Activated CD8-positive, alpha-beta memory T cell treated with anti-CD3 and anti-CD28 coated beads for 4 hours (primary cell): ENCODE measurements at places on chromosomes 11 and 22.

DNA sequence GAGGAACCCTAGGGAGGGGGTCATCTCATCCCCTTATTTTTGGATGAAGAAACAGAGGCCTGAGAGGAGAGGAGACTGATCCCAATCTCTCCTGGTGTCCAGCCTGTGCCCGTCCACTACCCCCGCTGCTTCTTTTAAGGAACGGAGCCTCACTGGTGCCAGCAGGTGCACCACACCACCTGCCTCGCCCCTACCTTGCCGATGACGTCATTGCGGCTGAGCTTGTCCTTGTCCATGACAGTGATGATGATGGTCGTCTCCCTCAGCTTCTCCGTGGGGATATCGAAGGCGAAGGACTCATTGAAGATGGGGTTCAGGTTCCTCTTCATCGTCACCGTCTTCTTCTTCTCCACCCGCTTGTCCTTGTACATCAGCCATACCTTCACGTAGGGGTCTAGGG lies 14.3 kb downstream of the LRRC10B start:
- DNase-seq, result no peak

DNA sequence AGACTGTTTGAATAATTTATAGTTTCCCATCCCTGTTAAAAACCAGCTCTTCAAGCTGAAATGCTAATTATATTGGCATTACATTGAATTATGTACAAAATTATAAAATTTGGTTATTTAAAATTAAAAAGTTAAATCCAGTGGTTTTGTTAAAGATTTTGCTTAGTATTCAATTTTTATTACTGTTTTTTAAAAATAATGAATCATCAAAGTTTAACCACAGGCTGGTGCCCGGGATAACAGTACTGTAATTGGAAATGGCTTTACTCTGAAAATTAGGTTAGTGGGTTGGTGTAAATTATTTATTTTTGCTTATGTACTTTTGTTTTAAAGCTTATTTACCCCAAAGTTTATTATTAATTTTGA lies 45.4 kb upstream of the WEE1 start:
- no peak for DNase-seq

GRCh38 chr22:27474112-27474571 lies 327.4 kb downstream of the MN1 start:
- DNase-seq, result no peak

GRCh38 chr11:65552388-65552951 lies 5.7 kb downstream of the LTBP3 start:
- no peak for DNase-seq

DNA sequence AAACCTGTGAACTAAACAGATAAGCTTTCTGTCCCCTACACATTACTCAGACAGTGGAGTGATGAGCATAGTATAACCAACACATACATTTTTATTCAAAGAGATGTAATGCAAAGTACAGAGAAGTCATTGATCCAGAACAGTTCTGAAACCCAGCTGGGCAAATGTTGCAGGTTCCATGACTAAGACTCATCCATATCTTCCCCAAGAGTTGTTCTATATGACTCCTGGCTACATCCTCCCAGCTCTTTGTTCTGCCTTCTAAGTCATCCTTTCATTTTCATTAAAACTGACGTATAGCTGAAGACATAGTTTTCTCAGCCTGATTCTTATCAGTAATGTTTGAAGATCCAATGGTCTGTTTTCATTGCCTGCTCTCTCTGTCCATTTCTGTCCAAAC lies 47.3 kb downstream of the PLAAT5 start:
- no peak for DNase-seq

- no peak for DNase-seq
These were observed 29.0 kb downstream of the TIMP3 start for GRCh38 chr22:32830473-32830872.

- DNase-seq, result no peak
These were observed 22.3 kb upstream of the PPP2R1B start for GRCh38 chr11:111788464-111788863.

- no peak for DNase-seq
These were observed 9.9 kb downstream of the BRSK2 start for GRCh38 chr11:1399386-1400316.

GRCh38 chr22:46102159-46102558 lies 48.2 kb upstream of the PPARA start:
- no peak for DNase-seq

DNA sequence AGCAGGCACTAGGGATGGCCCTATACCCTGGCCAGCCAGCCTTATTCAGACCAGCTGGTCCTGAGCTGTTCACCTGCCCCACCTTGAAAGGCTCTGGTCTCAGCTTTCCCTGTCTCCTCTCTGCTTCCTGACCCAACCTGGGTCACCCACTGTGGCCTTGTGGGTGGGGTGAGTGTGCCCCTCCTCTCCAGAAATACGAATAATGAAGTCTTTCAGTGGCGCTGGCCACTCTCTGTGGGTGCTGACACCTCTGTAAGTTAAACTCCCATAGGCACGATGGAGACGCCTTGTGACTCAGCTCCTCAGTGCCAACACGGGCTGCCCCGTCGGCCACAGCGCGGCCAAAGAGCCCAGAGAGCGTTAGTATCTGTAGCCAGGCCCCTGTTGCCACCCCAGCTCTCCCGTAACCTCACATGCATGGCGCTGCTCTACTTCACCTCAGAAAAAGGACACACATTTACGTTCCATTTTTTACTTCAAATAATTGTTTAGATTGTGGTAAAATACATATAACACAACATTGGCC lies 74.6 kb upstream of the SEPTIN5 start:
- no peak for DNase-seq

GRCh38 chr11:119107538-119108145 lies 498 bp downstream of the C2CD2L start:
- no peak for DNase-seq

GRCh38 chr22:44329179-44329796 lies 16.5 kb upstream of the SHISAL1 start:
- DNase-seq, result no peak

- DNase-seq, result no peak
These were observed 45.4 kb upstream of the ANO3 start for GRCh38 chr11:26286472-26287066.

GRCh38 chr11:109993786-109994185 lies 99.4 kb upstream of the ZC3H12C start:
- DNase-seq, result no peak

GRCh38 chr11:17542249-17542648 lies 2.0 kb downstream of the USH1C start:
- no peak for DNase-seq

DNA sequence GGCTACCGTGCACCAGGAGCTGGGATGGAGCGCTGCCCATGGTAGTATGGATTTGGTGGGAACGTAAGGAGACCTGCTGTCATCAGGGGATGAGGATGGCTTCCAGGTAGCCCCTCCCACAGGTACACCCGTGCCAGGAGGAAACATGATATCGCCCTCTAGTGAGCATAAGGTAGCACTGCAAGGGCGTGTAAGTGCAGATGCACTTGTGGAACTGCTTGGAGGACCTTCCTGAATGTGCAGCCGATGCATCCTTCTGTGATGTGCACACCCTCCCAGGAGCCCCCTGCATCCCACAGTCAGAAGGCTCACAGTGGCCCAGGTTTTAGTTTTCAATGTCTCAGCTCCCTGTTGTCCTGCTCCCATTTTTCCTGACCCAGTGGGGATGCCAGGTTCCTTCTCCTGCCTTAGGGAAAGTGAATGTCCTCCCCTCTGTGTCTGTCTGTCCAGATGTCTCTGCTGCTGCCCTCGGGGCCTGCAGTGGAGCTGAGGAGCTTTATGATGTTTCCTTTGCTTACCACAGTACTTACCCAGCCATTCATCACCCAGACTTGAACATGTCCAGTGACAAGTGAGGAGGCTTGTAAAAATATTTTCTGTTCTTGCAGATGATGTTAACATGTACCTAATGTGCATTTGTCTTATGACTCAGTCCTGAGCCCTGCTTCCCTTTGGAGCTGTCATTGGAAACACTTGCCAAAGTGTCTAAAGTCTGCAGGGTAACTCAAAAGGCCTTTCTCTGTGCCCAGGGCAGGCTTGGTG lies 49.2 kb downstream of the DBX1 start:
- no peak for DNase-seq

- no peak for DNase-seq
These were observed 2.0 kb upstream of the NRXN2 start for GRCh38 chr11:64724863-64725532.

DNA sequence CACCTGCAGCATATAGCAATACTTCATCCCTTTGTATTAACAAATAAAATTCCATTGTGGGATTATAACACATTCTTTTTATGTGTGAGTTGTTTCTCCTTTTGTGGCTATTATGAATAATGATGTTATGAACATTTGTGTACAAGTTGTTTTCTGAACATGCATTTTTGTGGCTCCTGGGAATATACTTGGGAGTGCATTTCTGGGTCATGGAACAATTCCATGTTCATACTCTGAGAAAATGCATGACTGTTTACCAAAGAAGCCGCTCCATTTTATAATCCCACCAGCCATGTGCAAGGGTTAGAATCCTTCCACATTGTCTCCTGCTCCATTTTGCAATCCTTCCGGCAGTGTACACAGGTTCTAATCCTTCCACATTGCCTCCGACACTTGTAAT lies 713.8 kb downstream of the TBC1D22A start:
- DNase-seq, result no peak

DNA sequence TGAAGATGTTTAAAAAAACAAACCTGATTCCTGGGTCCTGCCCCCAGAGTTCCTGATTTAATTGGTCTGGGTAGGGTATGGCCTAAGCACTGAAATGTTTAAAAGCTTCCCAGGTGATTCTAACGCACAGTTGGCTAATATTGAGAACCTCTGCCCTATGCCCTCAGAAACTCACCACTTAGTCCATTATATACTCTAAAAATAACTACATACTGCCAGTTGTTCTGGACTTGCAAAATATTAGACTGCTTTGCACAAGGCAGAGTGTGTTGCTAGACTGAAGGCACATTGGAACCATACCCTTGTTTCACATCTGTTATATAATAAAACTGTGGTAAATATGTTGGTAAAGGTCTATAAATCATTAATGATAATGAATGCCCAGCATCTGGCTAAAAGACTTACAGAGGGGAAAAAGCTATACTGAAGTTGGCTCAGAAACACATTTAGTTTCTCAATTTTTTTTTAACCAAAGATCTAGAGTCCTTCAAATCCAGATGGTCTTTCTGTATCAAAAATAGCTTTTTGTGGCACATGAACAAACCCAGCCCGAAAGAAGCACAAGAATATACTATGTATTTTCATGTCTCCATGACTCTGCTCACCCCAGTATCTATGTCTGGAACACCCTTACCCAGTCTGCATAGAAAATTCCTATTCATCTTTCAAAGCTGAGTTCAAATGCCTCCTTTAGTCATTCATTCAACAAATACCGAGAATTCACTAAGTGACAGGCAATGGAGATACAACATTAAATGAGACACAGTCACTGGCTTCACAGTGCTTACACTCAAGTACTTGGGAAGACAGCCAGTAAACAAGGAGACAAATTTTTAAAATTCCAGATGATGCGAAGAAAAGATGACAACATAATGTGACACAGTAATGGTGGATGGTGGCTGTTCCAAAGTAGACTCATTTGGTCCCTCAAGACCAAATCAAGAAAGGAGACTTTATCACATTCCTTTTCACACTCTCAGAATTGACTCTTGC lies 44.1 kb downstream of the RBFOX2 start:
- DNase-seq, result no peak

DNA sequence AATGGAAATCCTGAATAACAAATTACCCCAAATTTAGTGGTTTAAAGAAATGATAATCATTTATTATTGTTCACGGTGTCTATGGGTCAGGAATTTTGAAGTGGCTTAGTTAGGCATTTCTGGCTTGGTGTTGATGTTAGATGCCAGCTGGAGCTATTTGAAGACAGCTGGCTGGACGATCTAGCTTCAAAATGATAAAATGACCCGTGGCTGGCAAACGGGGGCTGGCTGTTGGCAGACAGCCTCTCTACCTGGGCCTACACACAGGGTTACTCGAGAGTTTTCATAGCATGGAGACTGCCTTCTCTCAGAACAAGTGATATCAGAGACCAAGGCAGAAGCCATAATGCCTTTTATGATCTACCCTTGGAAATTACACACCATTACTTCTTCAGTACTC lies 285.2 kb downstream of the METTL15 start:
- DNase-seq, result no peak

GRCh38 chr11:117638911-117639543 lies 158.0 kb downstream of the DSCAML1 start:
- DNase-seq, result no peak

GRCh38 chr22:20964090-20964798 lies 2.8 kb upstream of the AIFM3 start:
- DNase-seq, result no peak
